ENCODE measurements at places on chromosomes 16 and 17. TPM values are rescaled to one million over a fixed set of nuclear protein-coding genes. Genes with fewer than 3 reads are reported as not detected.

SRRM2 gene
- 1,109 TPM for total RNA-seq

TBC1D3G gene
- total RNA-seq = not detected

SLC25A19 gene
- total RNA-seq = 140 TPM

NLK gene
- 19.6 TPM for total RNA-seq

SLC2A4 gene
- not detected for total RNA-seq

LRRC37A gene
- 2.2 TPM for total RNA-seq

FBXO39 gene
- 0.55 TPM for total RNA-seq
